Epithelial cell of esophagus (primary cell): ENCODE measurements at places on chromosomes 5 and 9.

DNA sequence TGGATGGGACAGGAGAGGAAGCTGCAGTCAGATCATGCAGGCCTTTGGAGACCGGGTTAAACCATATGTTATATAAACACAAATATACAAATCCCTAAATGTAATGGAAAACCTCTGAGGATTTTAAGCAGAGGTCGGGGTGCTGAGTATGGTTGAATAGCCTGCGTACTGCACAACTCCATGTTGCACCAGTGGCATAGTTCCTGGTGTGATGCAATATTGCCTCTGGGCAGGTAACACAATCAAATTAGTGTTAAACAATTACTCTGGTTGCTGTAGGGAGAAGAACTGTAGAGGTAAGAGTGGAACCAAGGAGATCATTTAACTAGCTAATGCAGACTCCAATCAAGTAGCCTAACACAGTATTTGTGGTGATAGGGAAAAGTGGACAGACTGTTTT is 21.3 kb upstream of the RNF145 start:
- peak; percentile 87 for DNase-seq

- DNase-seq = no peak
These were observed at the start of gene ADAMTS16 for GRCh38 chr5:5139777-5140478. Gene ADAMTS16 (plus strand): TSS chr5:5140330. CDS start chr5:5140468, 138 bp downstream.

DNA sequence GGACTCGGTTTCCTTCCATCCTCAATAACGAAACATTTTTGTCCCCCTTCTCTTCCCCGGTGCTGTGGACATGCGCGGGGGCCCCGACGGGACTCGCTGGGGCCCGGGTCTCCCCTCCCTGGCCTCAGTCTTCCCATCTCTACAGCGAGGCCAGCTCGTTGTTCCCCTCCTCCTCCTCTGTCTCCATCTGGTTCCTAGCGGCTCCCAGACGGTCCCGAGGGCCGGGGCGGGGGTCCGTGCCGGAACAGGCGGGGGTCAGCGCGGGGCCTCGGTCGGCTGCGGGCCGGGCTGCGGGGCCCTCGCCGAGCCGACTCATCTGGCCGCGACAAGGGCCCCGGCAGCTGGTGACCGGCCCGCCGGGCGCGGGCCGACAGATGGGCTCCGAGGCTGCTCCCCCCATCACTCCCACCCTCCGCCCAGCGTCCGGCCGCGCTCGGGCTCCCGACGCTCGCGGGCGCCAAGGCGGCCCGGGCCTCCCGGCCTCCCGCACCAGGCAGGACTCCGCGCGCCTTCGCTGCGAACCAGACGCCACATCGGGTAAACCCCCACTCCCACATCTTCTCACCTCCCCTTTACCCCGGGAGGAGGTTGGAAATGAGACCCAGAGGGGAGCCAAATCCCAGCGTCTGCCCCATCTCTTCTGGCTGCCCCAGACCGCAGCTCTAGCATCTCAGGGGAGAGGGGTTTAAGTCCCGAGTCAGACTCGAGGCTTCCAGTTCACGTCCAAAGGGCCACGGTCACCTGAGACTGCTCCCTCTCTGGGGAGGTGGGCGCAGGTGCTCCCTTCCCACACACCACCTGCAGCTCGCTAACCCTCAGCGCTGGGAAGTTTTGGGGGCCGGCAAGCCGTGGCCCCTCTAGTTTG is 8.1 kb downstream of the BARHL1 start:
- DNase-seq = no peak

DNA sequence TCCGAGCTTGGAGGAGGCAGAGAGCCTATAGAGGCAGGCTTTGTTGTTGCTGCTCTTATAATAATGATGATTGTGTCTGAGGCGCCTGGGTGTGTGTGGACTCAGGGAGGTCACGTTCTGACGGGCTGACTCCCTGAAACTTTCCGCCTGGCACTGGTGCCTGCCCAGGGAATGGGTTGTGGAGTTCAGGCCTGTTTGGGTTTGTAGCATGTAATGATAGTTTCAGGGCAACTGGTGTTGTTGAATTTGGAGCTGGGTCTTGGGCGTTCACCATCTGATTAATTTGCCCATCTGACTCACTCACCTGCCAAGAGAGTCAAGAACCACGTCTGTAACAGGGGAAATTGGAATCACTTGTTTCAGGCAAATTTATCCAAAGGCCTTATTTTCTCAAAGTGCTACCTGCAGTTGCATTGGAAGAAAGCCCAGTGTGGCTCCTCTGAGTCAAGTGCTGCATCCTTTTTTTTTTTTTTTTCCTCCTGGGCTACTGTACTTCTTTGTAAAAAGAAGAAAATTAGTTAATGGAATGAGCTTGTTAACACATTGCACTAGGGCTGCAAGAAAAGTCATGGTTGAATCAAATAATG is 386.5 kb downstream of the GADD45G start:
- peak; percentile 74 for DNase-seq

DNA sequence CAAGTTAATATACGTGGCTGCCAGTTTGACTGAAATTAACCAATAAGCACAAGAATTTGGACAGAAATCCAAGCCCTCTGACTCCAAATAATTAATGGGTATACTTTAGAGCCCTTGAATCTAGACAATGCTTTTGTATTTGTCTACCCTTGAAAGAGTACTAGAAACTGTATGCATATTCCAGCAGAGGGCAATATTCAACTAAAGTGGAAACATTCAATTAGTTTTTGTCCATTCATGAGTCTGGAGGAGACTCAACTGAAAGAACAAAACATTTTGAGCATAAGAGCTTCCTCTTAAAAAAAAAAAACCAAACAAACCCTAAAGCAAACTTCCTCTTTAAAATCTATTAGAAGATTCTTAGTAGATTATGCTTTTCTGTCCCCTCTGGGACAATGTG is 157.8 kb downstream of the ARHGEF28 start:
- peak; percentile 37 for DNase-seq

- DNase-seq = no peak
These were observed 1.3 kb downstream of the RANBP3L start for GRCh38 chr5:36300191-36300926.

DNA sequence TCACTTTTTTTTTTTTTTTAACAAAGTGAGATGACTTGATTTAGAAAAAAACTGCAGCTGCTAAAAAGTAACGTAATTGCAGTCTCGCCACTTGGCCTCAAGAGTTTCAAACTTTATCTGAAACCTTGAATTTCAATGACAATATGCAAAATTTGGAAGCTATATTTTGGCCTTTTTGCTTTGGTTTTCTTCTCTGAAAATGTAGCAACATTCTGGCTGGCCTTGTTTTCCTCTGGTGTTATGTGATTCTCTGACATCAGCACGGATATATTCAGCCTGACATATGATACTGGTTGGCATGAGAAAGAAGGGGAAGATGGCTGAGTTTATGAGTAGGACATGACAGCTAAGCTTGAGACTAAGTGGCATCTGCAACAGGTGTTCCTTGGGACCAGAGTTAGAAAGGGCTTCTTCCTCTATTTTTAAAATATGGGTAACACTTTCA is 136.5 kb downstream of the MEF2C start:
- no peak for DNase-seq

DNA sequence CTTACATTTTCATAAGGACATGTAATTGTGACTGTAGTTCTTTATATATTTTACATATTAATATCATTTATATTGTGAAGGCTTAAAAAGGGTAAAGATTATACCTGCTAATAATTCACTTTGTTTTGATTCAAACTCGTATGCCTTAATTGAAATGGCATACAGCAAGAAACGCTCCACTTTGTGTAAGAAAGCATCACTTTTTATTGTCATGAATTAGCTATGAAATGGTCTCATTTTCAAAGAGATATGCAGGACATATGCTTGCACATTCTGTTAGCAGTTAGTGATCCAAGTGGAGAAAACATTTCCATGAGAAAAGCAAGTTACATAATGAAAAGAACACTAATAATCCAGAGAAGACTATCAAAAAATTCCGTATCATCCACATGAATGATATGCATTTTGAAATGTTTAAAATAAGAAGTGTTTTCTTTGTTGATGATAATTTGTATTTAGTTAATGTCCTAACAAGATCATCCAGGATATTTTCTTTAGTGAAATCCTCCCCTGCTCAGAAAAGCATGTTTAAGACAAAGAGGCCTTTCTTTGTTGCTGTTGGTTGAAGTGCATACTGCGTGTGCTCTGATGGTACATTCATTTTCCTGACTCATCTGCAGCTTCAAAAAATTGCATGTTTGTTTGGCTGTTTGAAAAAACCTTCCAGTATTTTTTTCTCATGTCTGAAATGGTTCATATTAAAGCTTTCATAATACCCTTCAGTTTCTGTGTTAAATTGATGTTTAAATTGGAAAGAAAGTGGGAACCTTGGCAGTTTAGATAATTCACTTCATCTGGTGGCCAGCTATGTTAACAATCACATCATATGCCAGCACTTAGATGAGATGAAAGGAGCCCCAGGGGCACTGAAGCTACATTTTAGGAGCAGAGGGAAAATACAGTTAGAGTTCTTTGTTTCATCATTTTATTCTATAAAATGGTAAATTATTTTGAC is 242.2 kb downstream of the CSNK1G3 start:
- DNase-seq = no peak

GRCh38 chr5:618450-618849 is 6.3 kb downstream of the CEP72 start:
- no peak for DNase-seq

DNA sequence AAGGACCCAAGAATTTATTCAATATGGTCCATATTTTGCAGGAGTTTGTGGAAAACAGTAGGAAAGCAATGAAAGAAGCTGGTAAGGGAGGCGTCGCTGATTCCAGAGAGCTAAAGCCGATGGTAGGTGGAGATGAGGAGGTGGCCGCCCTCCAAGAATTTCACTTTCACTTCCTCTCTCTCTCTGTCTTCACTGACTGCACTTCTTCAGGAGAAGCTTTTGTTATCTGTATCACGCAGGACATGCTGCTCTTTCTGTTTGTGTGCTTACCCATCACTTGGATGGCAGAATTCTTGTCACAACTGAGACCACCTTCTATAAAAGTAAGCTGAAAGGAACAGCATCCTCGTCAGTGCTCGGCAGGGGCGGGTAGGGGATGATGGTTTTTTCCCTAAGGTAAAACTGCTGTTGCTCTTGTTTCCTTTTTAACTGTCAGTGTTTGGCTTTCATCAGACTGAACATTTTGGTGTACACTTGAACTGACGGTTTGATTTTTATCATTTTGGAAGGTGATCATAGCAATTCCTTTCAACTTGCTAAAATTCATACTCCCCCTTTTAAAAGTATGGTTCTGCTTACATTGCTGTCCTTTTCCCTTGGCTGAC is 62.4 kb upstream of the FSD1L start:
- DNase-seq = no peak

DNA sequence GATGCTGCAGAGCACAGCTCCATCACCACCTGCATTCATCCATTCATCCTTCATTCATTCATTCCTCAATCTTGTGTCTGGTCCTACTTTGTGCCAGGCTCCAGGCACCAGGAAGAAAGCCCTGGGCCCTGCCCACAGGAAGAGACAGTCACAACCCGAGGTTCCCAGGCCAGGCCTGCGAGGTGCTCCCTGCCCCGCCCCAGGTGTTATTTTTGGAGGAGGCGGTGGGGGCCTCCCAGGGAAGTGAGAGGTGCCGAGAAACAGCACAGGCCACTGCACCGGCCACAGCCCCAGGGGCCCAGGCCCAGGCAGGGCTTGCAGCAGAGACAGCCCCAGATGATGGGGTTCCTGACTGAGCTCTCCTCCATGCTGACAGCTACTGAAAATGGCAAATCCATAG is 33.4 kb downstream of the VAV2 start:
- peak; percentile 33 for DNase-seq

GRCh38 chr5:88682881-88683361 is 200.1 kb downstream of the MEF2C start:
- no peak for DNase-seq

GRCh38 chr9:83959061-83959460 is 21.0 kb downstream of the HNRNPK start:
- DNase-seq = peak; percentile 42

DNA sequence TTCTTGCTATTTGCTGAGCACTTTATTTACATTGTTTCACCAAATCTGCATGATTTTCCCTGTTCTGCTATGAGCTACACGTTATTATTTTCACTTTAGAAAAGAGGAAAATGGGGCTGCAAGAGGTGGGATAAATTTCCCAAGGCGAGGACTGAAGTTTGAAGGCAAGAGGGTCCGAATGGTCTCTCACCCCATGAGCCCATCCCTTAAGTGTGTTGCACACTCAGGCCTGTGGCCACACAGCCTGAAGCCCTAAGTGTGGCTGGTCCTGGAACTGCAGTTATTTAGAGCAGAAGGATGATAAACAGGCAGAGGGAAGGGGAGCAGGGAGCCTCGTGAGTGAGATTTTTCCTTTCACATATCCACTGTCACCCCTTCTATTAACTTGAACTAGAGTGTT is 7.8 kb downstream of the PDE8B start:
- peak; percentile 9 for DNase-seq

DNA sequence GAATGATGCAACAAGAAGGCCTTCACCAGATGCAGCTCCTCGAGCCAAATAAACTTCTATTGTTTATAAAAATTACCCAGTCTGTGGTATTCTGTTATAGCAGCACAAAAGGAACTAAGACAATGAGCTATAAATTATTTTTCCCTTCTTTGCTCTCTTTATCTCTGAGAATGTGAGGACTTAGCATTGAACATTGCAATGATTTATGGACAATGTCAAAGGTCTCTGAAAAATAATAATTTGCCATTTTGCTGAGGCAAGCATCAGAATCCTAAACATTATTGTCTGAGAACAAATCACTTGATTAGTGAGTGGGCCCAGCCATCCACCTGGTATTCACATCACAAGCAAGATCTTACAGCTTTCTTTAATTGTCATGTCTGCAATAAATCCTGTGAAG is 95.4 kb upstream of the SSBP2 start:
- DNase-seq = no peak

GRCh38 chr5:149356391-149356790 is 1.5 kb upstream of the PCYOX1L start:
- peak; percentile 59 for DNase-seq
